ENCODE measurements at places on chromosomes 7 and 10.

GRCh38 chr10:3698312-3698711 is 86.7 kb downstream of the KLF6 start:
- no peak for DNase-seq

DNA sequence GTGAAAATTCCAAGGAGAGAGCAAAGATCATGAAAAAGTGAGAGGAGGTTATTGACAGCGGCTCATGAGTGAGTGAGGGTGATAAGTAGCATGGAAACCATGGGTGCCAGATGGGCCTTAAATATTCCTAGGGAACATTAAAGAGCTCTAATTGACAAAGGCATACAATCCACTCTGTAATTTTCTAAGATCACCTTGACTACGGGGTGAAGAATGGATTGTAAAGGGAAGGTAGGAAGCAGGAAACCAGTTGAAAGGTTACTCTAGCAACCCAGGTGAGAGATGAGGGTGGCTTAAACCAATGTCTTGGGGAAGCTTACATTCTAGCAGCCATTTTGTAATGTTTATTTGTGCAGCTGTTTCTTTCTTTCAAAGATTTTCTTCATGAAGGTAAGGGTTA is 75.7 kb downstream of the RSU1 start:
- no peak for DNase-seq

DNA sequence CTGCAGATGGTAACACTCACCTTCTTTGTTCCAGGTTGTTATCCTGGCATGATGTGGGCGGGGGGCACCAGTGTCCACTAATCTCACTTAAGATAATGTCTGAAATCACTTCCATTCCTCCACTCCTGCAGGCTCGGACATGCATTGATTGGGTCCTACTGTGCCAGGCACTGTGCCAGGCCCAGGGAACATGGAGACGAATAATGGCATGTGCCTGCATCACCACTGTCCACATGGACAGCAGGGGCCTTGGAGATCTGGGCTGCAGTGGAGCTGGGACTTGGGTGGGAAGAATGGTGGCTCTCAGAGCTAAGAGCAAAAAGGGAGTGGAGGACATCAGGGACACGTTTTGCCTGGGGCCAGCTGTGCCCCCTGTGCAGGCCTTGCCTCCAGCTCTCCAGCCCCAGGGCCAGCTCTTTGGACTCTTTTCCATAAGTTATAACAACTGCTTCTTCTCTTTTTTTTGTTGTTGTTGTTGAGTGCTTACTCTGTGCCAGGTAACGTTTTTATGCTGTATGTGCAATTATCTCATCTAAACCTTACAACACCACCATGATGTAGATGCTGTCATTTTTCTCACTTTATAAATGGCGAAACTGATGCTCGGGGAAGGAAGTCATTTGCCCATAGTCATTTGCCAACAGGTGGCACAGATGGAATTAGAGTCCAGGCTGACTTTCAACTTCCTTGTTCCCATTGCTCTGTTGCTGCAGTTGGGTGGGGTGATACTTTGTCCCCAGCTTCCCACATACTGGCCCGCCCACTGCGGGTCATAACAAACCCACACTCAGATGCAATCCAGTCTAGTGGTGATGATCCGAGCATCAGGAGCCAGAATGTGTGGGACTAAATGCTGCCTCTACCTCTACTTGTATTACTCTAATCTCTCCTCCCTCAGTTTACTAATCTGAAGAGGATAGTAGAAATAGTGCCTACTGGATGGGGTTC is 19.1 kb downstream of the PLPP4 start:
- no peak for DNase-seq

DNA sequence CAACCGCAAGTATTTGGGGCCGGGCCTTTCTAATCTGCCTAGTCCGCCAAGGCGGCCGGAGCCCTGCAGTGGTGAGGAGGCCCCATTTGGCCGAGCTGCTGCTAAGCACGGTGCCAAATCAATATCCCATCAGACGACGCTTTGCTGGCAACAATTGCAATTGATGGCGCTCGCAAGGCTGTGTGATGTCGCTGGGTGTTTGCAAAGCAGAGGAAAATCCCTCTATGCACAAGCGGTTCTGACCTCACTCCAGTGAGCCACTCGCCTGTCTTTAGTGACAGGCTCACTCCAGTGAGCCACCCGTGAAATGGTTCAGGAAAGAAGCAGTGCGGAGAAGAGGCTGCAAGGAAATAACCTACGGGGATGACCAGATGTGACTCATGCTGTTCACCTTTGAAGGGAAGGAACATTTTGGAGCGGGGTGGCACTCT is 18.3 kb upstream of the PDE1C start:
- no peak for DNase-seq

GRCh38 chr10:49023752-49024151 is 84.1 kb upstream of the LRRC18 start:
- DNase-seq: no peak

DNA sequence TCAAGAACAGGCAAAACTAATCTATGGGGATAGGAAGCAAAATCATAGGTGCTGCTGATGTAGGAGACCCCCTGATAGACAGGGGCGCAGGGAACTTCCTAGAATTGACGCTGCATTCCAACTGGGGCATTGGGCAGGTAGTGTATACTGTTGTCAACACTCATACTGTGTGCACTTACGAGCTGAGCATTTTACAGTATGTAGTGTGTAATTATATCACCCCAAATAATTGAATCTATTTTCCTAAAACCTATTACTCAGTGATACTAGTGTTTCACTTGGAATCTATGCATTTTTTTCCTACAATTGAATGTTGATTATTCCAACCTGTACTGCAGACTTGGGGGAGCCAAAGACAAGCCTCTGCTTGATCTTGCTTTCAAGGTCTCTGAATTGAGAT is 207.0 kb upstream of the PRKCQ start:
- DNase-seq: no peak

DNA sequence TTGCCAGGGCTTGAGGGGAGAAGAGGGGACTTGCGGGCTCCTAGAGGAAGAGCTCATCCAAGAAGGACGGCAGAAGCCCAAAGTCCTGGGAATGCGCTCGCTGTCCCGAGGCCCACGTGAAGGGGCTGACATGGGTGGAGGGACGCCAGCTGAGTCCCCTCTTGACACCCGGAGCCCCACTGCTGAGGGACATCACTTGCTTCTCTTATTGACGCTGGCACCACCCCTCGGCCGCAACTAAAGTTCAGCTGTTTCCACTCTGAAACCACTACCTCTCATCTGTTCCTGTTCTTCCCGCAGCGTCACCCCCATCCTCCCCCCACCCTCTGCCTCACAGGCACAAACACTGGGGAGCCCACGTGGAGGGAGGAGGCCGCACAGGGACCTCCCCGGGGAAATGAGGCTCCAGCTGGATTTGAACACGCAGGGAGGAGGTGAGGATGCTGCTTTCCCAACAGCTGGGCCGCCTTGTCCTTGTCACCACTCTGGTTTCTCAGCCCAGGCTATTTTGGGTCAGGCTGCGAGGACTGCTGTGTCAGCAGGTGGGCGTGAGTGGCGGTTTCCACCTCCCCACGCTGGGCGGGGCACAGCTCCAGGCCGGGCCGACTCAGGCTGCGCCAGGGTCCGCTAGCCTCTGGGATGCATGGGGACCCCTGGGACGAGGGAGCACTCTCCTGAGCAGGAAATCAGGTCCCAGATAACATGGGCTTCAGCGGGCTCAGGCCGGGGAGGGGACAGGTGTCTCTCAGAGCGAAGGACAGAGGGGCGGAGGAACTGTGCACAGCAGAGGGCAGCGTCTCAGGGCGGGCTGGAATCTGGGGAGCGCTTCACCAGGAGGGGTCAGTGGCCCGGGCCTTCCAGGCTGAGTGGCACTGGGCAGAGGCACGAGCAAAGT is 156.3 kb downstream of the ZNF248 start:
- DNase-seq: no peak

GRCh38 chr10:92591550-92592022 is 1.3 kb upstream of the KIF11 start:
- DNase-seq: peak; percentile 72

DNA sequence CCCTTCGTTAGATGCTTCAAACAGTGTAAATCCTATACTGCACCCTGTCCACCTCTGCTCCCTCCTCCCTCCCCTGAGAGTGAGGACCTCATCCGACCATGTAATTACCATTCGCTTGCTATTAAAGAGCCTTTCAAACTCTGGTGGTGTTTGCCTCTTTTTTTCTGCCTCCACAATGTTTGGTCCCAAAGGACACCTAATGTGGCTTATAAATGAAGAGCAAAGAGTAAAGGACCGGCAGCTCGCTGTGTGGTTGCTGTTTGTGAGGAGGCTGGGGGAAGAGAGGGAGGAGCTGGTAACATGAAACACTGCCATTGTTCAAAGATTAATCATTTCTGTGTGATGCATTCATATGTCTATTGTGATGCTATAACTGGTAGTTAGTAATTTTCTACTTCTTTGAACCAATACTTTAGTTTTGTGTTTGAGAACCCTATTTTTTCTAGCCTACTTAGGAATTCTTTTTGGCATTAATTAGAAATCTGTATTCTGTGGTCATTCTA is 27.9 kb downstream of the MTURN start:
- no peak for DNase-seq

- no peak for DNase-seq
Observed at GRCh38 chr10:102119417-102120141, 589 bp downstream of the LDB1 start.

DNA sequence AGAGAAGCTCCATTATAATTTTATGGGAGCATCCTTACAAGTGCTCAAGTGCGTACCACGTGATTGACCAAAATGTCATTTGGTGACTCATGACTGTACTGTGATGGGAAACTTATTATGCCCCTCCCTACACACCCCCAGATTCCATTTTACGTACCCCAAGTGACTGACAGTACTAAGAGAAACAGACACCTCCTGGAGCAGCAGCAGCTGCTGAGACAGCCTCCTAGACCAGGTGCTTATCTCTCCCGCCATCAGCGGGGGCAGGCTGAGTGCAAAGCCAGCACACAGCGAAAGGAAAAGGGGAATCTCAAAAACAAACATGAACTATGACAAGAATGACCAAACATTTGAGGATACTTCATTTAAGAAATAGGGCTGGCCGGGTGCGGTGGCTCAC is 4.2 kb upstream of the ADAM12 start:
- DNase-seq: peak; percentile 1

DNA sequence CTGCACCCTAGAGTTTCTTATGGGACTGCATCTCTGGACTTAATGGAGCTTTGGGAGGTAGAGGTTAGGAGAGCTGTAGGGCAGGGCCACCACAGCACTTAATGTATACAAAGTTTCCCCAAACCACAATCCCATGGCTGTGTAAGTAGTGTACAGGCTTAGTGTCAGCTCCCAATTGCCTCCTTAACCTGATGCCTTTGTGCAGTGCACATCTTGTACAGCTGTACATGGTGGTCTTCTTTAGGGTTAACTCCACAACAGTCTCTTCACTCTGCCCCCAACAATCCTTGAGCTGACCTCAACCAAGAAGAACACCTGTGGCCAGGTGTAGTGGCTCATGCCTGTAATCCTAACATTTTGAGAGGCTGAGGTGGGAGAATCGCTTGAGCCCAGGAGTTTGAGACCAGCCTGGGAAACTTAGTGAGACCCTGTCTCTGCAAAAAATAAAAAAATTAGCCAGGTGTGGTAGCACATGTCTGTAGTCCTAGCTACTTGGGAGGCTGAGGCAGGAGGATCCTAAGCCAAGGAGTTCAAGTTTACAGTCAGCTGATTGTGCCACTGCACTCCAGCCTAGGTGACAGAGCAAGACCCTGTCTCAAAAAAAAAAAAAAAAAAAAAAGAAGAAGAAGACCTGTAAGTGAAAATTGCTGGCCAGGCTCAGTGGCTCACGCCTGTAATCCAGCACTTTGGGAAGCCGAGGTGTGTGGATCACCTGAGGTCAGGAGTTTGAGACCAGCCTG is 6.8 kb downstream of the PLAU start:
- no peak for DNase-seq

GRCh38 chr7:102467581-102468477 is 3.0 kb downstream of the LRWD1 start:
- no peak for DNase-seq

DNA sequence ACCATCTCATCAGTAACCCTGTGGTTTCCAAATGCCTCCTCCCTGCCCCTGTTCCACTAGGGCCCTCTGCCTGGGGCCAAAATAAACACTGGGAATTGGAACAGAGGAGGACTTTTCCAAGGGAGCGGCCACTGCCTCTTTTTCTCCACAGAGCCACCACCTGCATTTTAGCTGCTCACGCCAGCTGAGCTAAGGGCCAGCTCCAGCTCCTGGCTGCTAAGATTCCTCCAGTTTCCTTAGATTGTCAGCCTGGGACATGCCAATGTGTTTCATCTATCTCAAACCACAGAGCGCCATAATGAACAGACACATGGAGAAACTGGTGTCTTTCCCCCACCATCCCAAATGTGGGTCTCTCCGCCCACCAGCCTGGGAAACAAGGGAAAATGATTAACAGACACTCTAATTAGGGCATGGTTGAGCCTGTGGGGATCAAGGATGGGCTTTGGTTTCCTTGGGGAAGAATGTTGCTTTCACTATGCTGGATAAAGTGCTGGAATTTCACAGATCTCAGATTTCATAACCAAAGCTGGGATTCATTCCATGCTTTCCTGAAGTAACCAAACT is 52.2 kb downstream of the ASB13 start:
- DNase-seq: no peak

GRCh38 chr10:89275383-89275782 is 23.8 kb upstream of the LIPA start:
- no peak for DNase-seq

DNA sequence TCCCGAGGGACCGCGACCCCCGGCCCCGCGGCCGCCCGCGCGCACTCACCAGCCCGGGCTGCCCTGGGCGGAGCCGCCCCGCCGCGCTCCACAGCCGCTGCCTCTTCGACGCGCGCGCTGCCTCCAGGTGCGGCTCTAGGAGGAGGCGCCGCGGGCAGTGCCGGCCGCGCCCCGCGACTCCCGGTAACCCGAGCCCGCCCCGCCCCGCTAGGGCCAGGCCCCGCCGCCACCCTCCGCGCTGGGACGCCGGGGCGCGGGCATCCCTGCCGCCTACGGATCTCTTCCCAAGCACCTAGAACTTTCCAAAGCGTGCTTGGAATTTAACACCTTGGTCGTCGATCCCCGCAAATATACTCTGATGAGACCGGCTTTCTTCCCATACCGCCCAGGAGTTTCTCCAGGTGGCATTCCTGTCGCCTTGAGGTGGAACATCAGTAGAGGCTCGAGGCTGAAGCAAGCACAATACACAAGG is at the start of gene SLC26A5:
SLC26A5 (minus strand) TSS at position 159 of the 472 bp plus-strand sequence. CDS start 24,693 bp downstream, outside the sequence.
- peak; percentile 39 for DNase-seq

- DNase-seq: no peak
Observed at GRCh38 chr10:33588974-33589600, 254.6 kb upstream of the NRP1 start.

- DNase-seq: no peak
Observed at GRCh38 chr7:101169110-101169837, 3.9 kb upstream of the VGF start.

- DNase-seq: no peak
Observed at GRCh38 chr7:94243066-94243711, 151.5 kb upstream of the COL1A2 start.

DNA sequence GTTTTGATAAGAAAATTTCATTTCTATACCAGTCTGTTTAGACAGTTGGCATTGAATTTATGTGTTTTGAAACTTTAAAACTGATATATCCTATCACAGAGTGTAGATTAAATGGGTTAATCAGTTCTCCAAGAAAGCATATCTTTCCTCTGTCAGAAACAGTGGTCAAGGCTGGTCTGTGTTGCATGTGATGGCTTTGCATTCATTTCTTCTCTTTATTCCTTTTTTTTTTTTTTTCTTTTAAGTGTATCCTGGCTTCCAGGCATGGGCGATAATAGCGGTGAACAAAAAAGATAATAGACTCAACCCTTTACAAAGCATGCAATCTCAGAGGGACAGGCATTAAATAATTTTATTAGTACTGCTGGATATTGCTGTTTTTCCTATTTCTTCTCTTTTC is 136.6 kb downstream of the LRRC4 start:
- no peak for DNase-seq

- peak; percentile 19 for DNase-seq
Observed at GRCh38 chr7:28990200-28990960, 32.2 kb upstream of the TRIL start.
